ENCODE measurements at places on chromosomes 7 and 10. TPM values are rescaled to one million over a fixed set of nuclear protein-coding genes. Genes with fewer than 3 reads are reported as not detected.

LRRC27 gene
- total RNA-seq = 24.7 TPM

GRCh38 chr7:119640861-119641260 is 632.1 kb upstream of the KCND2 start:
- no peak overlapping the region for H3K27ac ChIP-seq
- no peaks in the 10 kb centered on the region for H3K36me3 ChIP-seq
- H3K4me1 ChIP-seq = no peaks in the 10 kb centered on the region
- no peak overlapping the region for H3K4me3 ChIP-seq

GRCh38 chr10:102641402-102641801 is 2.9 kb upstream of the TRIM8 start:
- H3K27ac ChIP-seq = peak overlapping the region; percentile 95
- no peaks in the 10 kb centered on the region for H3K27me3 ChIP-seq
- H3K4me1 ChIP-seq = peaks cover 3% of the 10 kb centered on the region

OPN4 gene
- total RNA-seq = not detected

TCAF2 gene
- 3.4 TPM for total RNA-seq

DNA sequence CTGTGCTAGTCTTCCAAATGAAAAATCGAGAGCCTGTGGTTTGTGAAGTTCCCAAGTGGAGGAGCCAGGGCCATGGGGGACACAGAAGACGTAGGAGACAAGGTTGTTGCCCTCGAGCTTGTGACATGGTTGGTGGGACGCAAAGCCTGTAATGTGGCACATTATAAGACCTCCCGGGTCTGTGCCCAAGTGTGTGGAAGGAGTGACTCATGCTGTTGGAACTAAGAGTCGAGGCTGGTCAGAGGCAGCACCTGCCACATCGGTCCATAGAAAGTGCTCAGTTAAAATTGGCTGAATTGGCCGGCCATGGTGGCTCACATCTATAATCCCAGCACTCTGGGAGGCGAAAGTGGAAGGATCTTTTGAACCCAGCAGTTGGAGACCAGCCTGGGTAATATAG is 27.0 kb upstream of the PODXL start:
- H3K27ac ChIP-seq = no peak overlapping the region
- no peaks in the 10 kb centered on the region for H3K4me1 ChIP-seq
- DNase-seq = no peak
- H3K36me3 ChIP-seq = no peaks in the 10 kb centered on the region

CALY gene
- total RNA-seq = not detected
